Mesothelial cell of epicardium (in vitro differentiated cells): ENCODE measurements at places on chromosomes 7 and 10.

DNA sequence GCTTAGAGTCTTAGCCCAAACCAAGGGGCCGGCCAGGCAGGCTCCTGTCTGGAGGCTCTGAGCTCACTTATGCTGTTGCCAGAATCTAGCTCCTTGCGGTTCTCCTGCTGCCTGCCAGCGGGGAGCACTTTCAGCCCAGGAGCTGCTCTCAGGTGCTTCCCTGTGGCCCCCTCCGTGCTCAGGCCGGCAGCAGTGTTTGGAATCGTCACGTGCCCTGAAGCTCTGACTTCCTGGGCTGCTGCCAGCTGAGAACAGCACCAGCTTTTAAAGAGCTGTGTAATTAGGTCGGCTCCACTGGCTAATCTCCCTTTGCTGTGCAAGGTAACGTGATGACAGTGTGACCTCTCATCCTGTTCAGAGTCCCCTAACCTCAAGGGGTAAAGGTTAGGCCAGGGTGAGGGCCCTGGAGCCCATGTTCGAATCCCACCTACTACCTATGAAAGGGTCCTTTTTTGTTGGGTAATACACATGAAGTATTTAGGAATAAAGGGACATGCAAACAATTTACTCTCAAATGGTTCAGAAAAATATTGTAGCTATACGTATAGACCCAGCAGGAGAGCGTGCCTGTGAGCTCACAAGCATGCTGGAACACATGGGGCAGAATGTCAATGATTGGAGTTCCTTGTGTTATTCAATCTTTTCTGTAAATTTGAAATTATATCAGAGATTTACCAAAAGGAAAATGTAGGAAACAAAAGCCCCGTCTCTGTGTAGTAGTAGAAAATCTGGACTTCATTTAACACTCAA lies 16.6 kb downstream of the ZNF862 start:
- H3K4me1 ChIP-seq: peaks cover 30% of the 10 kb centered on the region
- H3K36me3 ChIP-seq: peaks cover 6% of the 10 kb centered on the region
- peak overlapping the region; percentile 39 for H3K4me3 ChIP-seq
- no peaks in the 10 kb centered on the region for H3K27me3 ChIP-seq

- no peaks in the 10 kb centered on the region for H3K27me3 ChIP-seq
- H3K4me3 ChIP-seq: no peak overlapping the region
- peak overlapping the region; percentile 93 for H3K27ac ChIP-seq
- peaks cover 19% of the 10 kb centered on the region for H3K36me3 ChIP-seq
- H3K4me1 ChIP-seq: peaks cover 7% of the 10 kb centered on the region
- DNase-seq: no peak
These were observed 31.0 kb downstream of the SBDS start for GRCh38 chr7:66964411-66964810.

DNA sequence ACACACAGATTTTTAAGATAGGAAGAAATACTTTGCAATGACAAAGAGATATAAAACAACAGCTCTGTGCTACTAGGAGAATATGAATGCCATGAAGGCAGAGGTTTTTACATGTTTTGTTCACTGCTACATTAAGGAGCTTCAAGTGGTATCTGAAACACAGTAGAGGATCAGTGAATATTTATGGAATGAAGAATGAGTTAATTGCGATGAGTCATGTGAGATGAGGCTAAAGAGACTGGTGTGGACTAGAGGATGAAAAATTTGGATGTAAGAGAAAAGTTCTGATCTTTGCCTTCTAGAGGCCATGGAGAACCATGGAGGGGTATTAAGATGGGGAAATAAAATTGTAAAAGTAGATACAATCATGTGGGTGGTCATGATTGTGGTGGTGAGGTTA lies 434.2 kb downstream of the PHTF2 start:
- no peak for DNase-seq
- peak overlapping the region; percentile 70 for H3K27ac ChIP-seq
- H3K36me3 ChIP-seq: no peaks in the 10 kb centered on the region
- no peak overlapping the region for H3K4me3 ChIP-seq
- peaks cover 26% of the 10 kb centered on the region for H3K4me1 ChIP-seq

- no peaks in the 10 kb centered on the region for H3K36me3 ChIP-seq
- H3K4me1 ChIP-seq: peaks cover 6% of the 10 kb centered on the region
- peaks cover 77% of the 10 kb centered on the region for H3K27me3 ChIP-seq
- DNase-seq: no peak
- no peak overlapping the region for H3K4me3 ChIP-seq
- no peak overlapping the region for H3K27ac ChIP-seq
These were observed 134.0 kb upstream of the PODXL start for GRCh38 chr7:131690441-131690840.
